Muscle of back (tissue), 13 donors: ENCODE measurements at places on chromosomes 16 and 17. TPM values are rescaled to one million over a fixed set of nuclear protein-coding genes. Genes with fewer than 3 reads are reported as not detected.
A peak's percentile ranks its signal among the peaks of the same experiment; 100 is the strongest.

Gene C17orf67
- 2.5 TPM for polyA plus RNA-seq

DNA sequence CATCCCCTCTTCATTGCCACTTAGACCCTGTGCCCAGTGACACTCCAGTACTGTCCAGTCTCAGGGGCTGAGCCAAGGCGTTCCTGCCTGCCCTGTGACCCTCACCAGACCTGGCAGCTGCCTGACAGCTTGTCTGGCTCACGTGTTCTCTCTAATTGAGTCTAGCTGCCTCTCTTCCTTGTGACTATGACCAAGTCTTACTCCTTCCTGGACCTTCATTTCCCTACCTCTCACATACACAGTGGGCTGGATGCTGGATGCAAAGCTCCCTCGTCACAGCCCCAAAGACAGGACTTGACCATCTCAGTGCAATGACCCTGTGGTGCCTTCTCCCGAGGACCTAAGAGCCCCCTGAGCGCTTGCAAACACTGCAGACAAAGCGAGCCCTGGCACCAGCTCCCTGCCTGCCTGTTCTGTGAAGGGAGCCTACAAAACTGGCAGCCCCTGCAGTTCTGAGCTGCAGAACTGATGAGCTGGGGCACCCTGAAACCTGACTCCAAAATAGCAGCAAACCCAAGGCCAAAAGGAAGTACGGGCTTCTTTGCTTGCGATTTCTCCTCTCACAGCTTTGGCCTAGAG is 1.7 kb downstream of the DEXI start:
- DNase-seq = no peak

DNA sequence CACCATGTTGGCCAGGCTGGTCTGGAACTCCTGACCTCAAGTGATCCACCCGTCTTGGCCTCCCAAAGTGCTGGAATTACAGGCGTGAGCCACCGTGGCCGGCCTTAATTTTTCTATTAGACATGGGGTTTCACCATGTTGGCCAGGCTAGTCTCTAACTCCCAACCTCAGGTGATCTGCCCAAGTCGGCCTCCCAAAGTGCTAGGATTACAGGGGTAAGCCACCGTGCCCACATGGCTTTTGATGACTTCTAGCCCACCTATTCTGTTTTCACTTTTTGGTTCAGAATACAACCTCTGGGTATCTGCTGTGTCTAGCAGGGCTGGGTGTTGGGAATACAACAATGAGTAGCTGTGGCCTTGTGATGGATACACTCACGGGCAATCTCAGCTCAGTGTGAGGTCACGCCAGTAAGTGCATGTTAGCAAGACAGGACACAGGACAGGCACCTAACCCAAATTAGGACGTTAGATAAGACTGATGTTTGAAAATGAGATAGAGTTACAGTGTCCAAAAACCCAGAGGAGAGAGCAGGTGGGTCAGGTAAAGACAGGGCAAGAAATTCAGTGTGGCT is 14.1 kb upstream of the YWHAE start:
- DNase-seq = no peak

DNA sequence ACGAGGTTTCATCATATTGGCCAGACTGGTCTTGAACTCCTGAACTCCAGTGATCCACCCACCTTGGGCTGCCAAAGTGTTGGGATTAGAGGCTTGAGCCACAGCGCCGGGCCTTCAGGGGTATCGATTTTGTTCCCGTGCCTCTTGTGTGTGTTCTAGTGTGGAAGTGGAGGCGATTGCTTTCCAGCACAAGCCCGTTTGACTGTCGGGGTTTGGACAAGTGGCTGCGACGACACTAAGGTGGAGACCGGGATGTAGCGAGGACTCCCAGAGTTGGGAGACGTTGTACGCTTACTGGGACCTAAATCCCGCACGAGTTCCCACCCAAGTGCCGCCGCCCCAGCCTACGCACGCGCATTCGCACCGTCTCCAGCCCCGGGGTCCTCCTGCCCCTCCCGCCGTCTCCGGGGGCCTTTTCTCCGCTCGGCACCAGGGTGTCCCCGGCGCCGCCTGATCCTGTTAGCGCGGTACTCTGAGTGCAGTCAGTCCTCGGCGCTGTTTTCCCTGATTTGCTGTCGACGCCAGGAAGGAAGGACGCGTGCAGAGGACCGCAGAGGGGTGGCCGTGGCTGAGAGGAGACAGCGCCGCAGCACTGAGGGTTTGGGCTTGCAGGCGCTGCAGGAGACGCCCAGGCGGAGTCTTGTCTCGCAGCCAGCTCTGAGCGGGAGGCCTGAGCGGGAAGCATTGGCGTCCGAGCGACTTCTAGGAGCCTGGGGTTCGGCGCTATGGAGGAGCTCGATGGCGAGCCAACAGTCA is at the start of gene NUP85:
TSS of gene NUP85 (plus strand) at position 643 of the 756 bp plus-strand sequence. CDS start at position 726, 83 bp downstream.
- DNase-seq = peak; percentile 98

GRCh38 chr17:78644931-78645351 is 67.7 kb upstream of the DNAH17 start:
- no peak for DNase-seq
